Coronary artery (tissue), 2 donors: ENCODE measurements at places on chromosomes 12 and 14.

- DNase-seq: no peak
Observed at GRCh38 chr12:8840321-8840720, 17.9 kb downstream of the A2ML1 start.

DNA sequence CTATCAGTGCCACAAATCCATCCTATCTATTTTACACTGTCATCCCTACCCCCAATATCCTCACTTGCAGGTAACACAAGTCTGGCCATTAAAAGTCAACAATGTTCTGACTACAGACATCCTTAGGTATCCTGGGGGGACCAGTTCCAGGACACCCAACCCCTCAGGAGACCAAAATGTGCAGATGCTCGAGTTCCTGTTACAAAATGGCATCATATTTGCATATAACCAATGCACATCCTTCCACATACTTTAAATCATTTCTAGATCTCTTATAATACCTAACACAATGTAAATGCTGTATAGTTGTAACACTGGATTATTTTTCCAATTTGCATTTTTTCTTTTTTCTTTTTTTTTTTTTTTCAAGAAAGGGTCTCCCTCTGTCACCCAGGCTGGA is 6.9 kb downstream of the SYCP3 start:
- DNase-seq: no peak

DNA sequence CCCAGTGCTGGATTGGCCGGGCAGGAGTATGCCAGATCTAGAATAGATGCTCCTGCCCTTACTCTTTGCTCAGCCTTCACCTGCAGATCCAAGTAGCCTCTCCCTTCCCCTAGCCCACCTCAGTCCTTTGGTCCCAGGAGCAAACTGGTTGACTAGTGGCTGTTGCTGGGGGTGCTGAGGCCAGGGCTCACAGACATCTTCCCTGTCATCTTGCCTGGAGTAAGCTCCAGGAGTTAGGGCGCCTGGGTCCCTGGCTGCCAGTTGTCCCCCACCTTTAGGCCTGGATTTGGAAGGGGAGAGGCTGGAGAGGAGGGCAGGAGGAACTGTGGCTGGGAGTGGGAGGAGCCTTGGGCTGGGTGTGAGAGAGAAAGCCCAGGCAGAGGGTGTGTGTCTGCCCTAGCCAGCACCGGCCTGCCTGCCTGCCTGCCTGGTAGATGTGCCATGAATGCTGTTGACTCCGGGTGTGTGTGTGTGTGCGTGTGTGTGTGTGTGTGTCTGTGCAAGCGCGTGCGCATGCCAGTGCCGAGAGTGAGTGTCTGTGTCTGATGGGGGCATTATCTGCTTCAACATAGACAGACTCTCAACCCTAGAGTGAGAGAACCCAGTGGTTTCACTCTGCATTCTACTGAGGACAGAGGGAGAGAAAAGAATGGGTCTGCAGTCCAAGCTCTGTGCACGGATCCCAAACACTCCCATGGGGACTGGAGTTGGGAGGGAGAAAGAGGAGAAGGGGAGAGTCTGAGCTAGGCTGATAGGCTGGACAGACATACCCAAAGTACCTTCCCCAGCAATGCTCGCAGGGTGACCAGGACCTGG is 845 bp upstream of the RARG start:
- no peak for DNase-seq

DNA sequence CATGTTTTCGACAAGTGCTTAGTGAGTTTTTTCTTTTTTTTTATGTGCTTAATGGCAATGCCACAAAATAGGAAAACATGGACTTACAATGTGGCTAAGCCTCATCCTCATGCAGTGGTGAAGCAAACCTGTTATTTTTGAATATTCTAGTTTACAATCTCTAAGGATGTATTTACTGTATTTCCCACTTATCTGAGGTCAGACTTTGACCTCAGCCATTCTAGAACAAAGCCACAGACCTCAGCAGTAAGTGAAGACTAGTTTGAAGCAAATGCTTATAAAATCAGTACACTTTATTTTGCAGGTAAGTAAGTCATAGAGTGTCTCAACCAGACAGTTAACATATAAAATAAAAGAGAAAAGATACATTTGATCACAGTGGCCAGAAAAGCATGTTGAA is 130.1 kb downstream of the CCDC91 start:
- DNase-seq: no peak

DNA sequence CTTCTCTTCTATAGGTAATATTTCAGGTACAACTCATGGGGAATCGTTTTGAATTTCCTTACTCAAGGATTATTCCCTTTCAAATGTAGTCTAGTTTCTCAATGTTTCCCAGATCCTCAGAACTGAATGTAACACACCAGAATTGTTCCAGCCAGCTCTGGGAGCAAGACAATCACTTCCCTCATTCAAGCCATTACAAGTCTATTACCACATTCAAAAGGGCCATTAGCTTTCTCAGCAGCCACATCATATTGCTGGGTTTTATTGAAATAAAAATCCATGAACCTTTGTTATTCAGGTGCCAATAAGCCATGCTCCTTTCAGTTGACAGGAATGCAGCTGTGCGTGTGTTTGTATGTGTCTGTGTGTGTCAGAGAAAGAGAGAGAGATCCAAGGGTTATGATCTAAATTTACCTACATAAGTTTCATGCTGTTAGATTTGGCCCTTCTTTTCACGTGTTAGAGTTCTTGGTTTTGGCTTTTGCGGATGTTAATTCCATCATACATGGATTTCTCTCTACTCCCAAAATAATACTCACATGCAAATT is 357.7 kb downstream of the BCAT1 start:
- DNase-seq: no peak

DNA sequence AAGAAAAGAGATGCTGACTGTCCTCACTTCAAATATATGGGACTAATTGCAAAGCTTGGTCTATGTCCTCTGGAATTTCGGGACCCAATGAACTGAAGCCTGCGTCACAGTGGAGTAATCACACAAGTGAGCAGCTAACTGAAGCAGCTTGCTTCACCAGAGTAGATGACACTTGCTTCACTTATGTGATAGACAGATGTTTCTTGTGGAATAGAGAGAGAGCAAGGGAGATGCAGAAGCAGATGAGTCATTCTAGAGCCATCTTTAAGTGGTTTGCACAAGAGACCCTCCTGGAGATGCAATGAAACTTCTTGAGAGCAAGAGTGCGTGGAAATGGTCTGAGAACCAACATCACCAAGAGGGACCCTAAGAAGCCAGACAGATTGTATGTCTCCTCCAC is 1537.1 kb upstream of the FLRT2 start:
- DNase-seq: no peak

GRCh38 chr14:42459171-42459685 is 852.6 kb downstream of the LRFN5 start:
- no peak for DNase-seq

DNA sequence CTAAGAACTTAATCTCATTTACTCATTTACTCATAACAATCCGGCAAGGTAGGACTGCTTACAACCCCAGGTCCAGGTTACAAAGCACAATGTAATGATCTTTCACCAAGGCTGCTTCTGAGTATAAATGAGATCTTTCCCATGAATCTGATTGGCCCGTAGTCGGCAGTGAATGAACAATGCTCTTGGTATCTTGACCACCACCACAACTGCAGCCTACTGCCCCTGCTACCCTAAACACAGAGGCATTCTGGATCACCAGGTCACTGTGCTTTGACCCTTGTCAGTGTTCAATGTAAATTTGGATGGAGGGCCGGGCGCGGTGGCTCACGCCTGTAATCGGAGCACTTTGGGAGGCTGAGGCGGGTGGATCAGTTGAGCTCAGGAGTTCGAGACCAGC is 15.9 kb downstream of the FAM181A start:
- DNase-seq: no peak

DNA sequence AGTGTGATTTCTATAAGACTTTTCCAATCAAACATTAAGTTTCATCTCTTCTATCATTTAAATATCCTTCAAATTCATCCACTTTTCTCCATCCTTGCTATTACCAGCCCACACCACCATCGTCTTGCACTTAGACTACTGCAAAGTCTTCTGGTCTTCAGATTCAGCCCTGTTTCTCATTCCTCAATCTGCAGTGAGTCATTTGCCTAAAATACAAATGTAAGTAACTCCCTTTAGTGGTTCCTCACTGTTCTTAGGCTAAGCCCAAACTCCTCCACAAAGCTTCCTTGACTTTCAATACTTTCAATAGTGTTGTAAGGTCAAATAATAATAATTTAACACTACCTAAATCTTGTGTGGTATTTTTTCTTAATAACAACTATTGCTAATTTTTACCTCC is 83.3 kb downstream of the PLEKHG7 start:
- no peak for DNase-seq
